Central memory CD4-positive, alpha-beta T cell (primary cell): ENCODE measurements at places on chromosomes 1 and 21.

DNA sequence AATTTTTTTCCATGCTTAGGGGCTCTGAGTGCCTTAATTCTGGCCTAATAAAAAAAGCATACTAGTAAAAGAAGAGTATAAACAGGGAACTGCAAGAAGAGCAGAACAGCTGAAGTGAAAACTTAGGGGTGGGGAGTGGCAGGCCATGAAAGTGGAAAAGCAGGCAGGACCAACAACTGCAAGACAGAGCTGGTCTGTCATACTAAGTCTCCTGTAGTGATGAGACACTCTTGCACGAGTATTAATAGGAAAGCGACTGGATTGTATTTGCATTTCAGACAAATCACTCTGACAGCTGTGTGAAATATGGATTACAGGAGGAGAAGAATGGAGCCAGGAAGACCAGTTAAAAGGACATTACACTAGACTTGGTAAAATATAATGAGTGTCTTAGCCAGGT lies 449.9 kb downstream of the NUF2 start:
- no peak for DNase-seq

DNA sequence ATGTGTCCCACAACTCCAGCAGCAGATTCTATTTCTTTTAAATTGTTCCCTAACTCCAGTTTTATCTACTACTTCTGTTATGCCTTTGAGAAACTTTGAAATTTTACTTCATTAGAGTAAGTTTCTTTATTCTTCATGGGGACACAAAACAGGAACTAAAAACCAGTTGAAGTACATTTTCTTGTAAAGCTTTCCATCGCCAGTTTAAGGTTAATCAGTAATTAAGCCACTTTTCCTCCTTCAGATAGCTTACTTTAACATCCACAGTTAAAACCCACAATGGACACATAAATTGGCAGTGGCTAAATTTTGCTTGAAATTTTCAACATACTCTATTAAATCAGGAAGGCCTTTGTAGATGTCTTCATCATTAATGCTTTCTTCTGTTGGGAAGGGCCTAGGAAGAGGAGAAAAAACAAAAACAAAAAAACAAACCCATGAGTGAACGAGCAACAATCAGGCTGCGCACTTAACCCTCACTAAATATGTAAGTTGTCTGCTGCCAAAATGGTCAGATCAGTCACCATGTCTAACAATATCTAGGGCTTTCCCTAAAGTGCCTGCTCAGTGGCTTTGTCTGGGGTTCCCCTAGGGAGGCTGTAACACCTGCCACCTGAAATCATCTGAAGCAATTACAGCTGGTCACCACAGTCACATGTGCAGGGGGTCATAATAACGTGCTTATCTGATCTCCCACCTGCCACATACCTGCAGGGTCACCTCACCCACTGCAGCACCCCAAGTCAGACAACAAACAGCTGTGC lies 187.9 kb downstream of the VAV3 start:
- DNase-seq, result no peak

DNA sequence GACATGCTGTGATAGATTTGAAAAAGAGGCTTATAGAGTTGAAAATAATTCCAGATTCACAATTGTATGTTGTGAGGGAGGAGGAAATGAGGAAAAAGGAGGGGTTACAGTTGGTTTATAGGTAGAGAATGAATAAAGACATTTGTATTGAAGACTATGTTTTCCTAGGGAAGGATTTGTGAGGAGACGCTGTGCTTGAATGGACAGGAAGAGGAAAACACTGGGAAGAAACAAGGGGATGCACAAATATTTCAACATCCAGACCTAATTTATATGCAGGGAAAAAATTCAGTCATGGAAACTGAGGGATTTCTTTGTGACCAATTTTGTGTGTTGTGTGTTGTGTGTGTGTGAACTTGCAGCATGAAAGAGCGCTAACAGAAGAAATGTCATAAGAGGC lies 92.6 kb upstream of the B3GALT2 start:
- no peak for DNase-seq

GRCh38 chr1:39799770-39800470 lies 11.3 kb upstream of the BMP8B start:
- peak; percentile 52 for DNase-seq

GRCh38 chr1:32539584-32540571 lies 651 bp downstream of the ZBTB8A start:
- no peak for DNase-seq

GRCh38 chr1:63024132-63024531 lies 240.2 kb downstream of the ATG4C start:
- DNase-seq, result no peak

DNA sequence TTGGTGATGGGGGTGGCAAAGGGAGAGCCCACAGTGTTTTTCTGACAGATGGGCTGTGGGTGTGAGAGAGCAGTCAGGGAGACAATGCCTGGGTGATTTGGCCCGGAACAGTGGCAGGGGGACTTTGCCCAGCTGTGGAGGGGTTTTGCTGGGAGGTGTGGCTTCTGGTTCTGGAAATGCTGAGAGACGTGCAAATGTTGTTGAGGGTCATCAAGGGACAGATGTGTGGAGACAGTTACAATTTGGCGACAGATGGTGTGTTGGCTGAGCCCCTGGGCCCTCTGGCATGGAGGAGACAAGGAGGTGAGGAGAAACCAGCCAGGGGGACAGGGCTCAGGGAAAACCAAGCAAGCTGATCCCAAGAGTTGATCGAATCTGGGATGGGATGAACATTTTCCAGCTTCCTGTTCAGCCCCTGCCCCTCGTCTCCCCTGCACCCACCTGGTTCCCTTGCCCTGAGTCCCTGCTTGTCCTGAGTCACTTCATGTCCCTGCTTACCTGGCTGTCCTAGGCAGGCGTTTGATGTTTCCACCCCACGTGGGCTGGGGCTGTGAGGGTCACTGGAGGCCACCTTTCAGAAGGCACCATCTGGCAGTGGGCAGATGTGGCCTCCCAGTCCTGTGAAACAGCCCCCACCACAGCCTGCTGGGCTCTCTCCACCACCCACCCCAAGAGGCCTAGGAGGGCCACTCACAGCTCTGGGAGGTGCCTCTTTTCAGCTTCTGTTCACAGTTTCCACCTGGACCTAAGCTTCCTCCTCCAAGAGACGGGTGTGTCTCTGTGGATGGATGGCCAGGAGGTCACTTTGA lies 15.8 kb upstream of the ZNF678 start:
- DNase-seq, result no peak

DNA sequence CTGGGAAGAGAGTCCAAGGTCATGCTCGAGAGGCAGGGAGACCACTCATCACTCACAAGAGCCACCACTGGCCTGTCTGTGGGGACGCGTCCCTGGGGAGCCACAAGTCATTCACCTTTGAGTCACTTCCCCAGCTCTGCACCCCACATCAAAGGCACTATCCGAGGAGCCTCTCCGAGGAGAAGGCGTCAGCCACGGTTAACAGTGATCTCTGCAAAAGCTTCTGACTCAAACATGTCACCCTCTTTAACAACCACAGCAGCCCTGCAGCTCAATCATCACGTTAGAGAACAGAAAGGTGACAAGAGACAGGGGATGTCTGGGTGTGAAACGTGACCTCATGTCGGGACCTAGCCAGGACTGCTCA lies 9.0 kb downstream of the LRRC47 start:
- peak; percentile 47 for DNase-seq

GRCh38 chr1:227370533-227371254 lies 52.4 kb upstream of the CDC42BPA start:
- no peak for DNase-seq

DNA sequence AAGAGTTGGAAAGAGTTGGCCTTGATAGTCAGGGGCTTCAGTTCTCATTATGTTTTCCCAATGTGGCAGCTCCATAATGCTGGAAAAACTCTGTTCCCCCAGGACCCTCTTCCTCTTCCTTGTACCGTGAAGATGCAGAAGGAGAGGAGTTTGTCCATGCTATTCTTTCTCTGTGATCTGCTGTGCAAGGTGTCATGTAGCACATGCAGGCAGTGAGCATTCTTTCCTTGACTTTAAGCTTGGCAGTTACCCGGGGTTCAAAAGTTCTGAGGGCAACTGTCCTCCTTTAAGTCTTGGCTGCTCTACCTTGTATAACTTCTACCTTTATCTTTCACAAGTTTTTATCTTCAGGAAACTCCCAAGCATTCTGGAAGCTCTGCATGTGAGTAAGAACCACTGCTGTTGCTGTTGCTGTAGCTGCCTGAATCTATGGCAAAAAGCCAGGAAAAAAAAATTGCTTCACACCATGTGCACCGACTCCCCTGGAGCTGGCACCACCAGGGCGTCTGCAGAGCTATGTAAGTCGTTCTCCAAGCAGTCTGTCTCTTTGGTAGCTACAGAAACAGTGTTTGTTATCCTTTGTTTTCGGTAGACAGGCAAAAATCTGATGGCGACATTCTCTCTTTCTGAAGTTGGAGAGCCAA lies 42.7 kb upstream of the SLC16A1 start:
- no peak for DNase-seq

DNA sequence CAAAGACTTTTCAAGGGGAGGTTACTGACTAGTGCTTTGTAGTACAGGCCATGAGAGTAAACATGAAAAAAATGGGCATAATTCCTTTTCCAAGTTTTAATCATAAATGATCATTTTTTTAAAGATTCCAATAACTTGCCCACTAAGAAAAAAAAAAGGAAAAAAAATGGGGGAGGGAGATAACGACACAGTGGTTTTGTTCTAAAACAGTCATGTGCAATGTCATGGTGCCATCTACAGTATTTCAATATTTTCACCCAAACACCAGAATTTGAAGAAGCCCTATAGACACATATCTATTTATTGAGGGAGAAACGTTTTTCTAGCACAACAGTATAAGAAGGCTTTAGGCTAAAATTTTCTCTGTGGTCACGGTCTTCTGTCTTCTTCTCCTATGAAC lies 250.2 kb downstream of the LTN1 start:
- DNase-seq, result no peak

DNA sequence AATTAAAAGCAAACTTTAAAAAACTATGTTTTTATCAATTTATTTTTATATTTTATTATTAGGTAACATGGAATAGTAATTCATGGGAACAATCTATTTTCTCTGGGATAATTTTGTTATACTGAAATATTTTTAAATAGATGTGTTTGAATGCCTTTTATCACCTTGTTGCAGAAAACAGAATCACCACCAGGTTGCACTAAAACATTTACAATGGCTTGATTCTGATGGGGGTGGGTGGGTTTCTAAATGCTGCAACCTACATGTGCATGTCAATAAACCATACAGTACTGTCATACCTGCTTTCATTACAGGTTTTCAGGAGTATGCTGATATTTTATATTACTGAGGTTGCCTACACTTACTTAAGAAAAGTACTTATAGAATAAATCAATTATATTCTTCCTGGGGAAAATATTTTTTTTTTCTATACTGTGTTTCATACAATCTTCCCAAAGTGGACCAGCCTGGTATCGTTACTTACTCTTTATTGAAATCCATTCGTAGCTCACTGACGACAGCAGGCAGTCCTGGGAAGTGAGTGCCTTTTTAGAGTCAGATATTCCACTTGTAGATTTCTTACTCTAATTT lies 132.8 kb downstream of the PTPRC start:
- no peak for DNase-seq
